Activated CD4-positive, alpha-beta T cell treated with anti-CD3 and anti-CD28 coated beads, Interleukin-2, amount 50 U/mL, for 16 hours (primary cell): ENCODE measurements at places on chromosomes 1 and 21.

- DNase-seq: no peak
These were observed 52.2 kb upstream of the TARBP1 start for GRCh38 chr1:234531151-234531635.

DNA sequence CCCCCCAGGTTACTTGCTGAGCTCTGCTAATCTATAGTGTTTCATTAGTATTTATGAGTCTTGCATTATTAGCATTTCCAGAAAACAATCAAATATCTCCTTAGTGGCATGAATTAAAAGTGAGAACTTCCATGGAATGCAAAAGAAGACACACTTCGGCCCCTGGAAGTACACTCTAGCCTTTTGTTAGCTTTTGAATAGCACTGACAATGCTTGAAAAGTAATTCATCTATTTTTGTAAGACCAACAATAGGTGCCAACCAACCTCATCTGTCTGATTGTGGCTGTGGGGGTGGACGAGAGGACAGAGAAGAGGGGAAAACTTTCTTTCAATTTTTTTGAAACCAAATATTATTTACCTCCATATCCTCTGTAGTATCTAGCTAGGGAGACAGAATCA is 27.8 kb downstream of the KIAA0040 start:
- DNase-seq: no peak

GRCh38 chr1:168371477-168371876 is 90.8 kb downstream of the TBX19 start:
- DNase-seq: no peak

DNA sequence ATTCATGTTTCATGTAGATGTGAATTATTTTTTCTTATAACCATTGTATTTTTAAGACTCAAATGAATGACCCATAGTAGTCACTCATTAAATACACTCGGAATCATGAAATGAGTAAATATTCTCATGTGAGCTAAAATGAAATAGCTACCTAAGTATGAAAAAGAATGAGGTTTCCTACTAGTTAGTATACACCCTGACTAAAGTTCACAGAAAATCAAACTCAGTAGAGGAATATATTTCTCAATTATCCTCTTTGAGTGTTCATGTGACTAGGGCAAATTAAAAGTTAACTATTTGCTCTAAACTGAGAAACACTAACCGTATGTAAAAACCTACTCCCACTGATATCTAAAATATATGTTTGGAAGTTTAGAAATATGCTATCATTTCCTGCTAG is 187.8 kb downstream of the BRINP3 start:
- DNase-seq: no peak

DNA sequence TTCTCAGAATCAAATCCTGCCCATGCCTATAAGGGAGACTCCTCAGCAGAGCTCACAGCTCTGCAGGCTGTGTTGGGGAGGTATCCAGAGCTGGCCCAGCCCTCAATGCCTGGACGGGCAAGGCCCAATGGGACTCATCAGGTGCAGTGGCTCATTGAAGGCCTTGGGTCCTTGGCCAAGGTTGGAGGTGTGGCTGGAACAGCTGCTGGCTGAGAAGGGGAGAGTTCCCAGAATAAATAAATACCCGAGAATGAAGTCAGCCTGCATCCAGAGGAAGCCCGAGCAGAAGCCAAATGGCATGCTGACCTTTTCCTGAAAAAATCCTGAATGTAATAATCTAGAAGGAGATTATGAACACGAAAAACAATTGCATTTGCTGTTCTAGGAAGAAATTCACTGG is 25.2 kb upstream of the IKBKE start:
- no peak for DNase-seq

DNA sequence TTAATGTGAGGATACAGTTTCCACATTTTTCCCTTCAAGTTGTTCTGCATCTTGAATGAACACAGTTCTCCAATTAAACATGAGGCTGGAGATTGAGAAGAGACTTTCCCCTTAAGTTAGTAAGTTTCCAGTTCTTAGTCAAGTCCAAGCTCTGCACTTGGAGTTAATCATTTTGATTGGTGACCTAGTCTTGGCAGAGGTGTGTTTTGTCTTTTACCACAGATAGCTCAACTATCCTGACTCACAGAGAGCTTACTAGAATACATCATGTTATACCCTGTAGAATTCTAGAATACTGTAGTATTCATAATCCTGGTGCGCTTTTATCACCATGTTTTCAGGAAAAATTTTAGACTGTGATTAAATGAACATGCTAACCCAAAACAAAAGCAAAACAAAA is 129.2 kb downstream of the CYYR1 start:
- no peak for DNase-seq

GRCh38 chr1:231634323-231635013 is 7.9 kb downstream of the DISC1 start:
- DNase-seq: no peak

DNA sequence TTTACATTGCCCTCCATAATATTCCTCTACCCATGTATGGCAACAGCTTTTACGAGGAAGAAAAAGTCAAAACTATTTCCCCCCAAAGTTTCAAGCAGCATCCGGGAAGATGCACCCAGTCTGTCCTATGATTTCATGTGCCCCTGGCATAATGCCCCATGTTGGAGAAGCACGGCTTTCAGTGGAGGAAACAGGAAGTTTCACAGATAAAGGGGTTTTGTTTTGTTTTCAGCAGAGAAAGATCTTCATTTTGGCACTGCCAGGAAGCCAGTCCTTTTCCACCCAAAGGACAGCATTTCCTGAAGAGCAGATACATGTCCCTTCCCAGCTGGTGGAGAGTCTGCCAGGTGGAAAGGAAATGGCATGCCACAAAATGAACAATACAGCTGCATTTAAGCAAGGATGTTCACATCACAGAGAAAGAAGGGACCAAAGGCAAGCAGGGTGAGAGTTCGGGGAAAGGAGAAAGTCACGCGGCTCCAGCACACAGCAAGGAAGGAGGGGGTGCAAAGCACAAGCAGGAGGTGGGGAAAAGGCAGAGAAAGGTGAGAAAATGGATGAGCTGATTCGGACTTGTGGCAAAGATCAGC is 95.3 kb upstream of the HIVEP3 start:
- no peak for DNase-seq

GRCh38 chr1:107963601-107964335 is 1.2 kb downstream of the VAV3 start:
- peak; percentile 66 for DNase-seq

- no peak for DNase-seq
These were observed 51.6 kb downstream of the ALG14 start for GRCh38 chr1:95021119-95021518.

- no peak for DNase-seq
These were observed 83.9 kb downstream of the MAST2 start for GRCh38 chr1:45887156-45887842.

- DNase-seq: no peak
These were observed 19.0 kb downstream of the SDC3 start for GRCh38 chr1:30889511-30889910.

DNA sequence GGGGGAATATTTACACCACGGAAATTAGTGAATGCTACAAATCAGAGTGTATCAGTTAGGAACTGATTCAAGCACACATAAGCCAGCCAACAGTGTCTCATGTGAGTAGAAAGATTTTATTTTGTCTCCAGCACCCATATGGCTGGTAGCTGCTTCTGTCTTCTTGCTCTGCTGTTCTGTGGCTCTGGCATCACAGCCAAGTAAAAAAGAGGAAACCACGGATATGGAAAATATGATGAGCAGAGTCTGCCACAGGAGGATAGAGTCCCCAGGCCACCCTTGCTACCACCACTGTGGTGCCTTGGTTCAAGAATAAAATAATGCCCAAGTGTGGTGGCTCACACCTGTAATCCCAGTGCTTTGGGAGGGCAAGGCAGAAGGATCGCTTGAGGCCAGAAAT is 53.6 kb upstream of the SPOCD1 start:
- DNase-seq: no peak

DNA sequence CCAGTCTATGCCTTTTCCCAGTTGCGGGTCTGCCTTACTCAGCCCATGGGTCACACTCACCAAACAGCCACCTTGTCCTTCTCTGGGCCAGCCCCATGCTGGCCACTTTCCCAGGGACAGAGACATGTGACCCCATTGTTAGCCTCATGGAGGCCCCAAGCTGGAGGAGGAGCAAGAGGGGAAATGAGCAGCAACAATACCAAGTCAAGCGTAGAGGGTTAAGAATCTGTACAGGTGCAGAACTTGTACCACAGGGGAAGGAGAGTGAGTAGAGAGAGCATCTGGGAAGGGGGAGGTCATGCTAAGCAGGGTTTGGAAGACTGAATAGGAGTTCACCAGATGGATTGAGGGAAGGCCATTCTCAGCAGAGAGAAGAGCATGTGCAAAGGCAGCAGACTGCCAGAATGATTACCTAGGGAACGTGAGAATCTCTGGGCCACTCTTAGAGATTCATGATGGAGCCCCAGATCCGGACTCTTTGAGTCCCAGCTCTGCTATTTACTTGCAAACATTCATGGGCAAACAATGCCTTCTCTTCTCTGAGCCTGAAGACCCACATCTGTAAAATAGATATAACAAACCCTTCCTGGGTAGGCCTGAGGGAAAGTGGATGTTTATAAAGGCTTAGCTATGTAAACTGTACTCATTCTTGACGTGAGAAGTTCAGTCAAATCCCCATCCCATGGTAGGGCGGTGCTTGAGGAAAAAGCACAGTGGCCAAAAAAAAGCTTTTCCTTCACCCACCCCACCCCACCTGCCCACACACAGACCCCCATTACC is 2.8 kb upstream of the SLC2A1 start:
- DNase-seq: no peak

DNA sequence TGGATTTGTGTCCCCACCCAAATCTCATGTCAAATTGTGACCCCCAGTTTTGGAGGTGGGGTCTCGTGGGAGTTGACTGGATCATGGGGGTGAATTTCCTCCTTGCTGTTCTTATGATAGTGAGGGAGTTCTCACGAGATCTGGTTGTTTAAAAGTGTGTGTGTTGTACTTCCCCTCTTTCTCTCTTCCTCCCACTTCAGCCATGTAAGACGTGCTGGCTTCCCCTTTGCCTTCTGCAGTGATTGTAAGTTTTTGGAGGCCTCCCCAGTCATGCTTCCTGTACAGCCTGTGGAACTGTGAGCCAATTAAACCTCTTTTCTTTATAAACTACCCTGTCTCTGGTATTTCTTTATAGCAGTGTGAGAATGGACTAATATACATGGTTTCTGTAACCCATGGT is 64.6 kb downstream of the RHOU start:
- no peak for DNase-seq

DNA sequence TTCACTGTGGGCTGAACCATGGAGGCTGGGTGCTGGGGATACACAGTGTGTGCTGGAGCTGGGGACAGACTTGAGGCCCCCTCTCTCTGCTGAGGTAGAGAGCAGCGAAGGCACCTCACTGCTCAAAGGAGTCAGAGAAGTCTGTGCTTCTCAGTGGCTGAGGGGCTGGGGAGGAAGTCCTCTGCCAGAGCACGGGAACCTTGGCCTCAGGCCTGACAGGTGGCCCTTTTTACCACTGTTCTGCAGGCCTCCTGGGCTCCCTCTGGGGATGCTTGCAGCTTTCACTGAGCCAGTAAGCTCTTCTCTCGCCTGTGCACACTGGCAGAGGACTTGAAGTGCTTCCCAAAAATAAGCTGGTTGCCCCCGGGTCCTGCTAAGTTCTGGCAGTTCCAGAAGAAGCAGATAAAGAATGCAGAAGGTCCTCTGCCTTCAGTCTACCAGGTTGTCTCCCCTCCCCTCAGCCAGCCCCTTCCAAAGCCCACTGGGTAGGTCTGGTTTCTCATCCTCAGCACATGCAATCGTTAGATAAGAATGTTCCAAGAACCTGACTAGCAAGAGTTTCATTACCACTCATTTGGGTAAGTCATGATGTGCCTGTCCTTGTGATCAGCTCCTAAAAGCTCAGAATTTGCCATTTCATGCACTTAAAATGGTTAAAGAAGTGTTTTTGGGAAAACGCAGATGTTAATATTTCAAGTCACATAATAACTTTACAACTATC is 53.9 kb downstream of the TENT5C start:
- DNase-seq: peak; percentile 74

DNA sequence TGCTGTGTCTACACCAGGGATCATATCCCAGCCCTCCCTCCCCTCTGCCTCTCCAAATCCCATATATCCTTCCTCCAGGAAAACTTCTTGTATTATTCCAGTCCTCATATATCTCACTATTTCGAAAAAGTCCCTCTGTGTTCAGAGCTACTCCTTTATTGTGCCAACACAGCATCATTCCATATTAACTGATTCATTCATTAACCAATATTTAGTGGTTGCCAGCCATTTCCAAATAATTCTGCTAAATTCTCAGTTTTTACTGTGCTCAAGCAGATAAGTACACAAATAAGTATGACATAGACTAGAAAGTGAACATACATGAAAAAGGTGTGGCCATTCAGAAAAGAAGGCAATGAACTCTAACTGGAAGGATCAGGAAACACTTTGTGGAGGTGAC is 241.6 kb upstream of the DUSP10 start:
- DNase-seq: no peak

GRCh38 chr1:235888119-235888643 is 21.5 kb upstream of the LYST start:
- peak; percentile 91 for DNase-seq

DNA sequence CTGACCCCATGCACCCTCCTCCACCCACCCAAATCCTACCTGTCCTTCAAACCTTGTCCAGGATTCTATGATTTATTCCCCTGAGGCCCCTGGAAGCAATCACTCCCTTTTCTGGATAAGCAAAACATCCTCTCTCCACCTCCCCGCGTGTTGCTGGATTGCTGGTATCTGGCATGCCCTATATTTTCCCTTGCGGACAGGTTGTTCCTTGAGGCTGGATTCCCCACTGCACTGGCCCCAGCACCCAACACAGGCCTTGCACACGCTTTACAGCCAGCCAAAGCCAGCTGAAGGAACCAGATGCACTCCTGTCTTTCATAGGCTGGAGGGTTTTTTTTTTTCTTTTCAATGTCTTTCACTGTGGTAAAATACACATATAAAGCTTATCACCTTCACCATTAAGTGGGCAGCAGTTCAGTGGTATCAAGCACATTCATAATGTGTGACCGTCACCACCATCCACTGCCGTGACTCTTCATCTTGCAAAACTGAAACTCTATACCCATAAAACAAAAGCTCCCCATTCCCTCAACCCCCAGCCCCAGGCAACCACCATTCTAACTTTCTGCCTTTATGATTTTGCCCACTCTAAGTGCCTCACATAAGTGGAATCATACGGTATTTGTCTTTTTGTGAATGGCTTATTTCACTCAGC is 50.9 kb downstream of the TOR1AIP2 start:
- DNase-seq: no peak

DNA sequence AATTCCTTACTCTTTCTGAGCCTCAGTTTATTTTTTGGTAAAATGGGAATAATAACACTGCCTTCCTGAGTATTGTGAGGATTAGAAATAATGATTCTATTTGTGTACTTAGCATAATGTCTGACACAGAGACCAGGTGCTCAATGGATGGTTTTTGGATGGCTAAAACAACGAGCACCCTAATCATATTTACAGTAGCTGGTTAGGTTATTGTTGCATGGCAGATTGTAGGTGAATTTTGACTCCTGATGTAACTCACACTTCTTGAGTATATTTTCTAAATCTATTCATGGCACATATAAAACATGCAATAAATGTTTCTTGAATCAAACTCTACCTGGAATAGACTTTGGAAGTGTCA is 11.9 kb upstream of the DUSP10 start:
- no peak for DNase-seq
